Sigmoid colon (tissue), 7 donors: ENCODE measurements at places on chromosomes 4 and X.

- DNase-seq = no peak
Measured at GRCh38 chrX:3940000-3940610, 226.7 kb upstream of the PRKX start.

DNA sequence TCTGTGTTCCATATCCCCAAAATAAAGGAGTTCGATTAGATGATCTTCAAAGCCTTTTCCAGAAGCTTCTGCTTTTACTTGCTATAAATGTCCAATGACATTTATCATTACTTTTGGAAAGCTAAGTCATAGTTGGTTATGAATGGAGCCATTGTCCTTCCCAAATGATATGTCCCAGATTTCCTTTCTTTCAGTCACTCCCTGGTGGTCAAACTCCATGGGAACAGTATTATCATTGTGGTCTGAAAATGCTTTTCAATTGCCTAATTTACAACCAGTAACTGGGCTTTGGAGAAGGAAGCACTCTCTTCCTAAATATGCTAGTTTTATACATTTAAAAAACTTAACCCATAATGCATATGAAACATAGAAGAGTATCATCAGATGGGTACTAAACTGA is 571.5 kb upstream of the AMOT start:
- DNase-seq = no peak

GRCh38 chr4:165199722-165200121 is 7.6 kb upstream of the KLHL2 start:
- DNase-seq = no peak

- no peak for DNase-seq
Measured at GRCh38 chrX:41180194-41180908, 95.1 kb downstream of the USP9X start.

DNA sequence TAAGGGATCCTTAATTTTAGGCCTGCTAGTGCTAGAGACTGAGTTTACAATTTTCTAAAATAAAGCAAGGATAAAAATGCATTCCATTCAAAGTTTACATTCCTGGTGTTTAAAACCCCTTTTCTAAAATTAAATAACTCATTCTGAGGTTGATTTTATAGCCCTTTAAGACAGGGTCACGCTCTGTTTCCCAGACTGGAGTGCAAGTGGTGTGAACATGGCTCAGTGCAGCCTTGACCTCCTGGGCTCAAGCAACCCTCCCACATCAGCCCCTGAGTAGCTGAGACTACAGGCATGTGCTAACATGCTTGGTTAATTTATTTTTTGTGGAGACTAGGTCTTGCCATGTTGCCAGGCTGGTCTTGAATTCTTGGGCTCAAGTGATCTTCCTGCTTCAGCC is 6.8 kb upstream of the CDKL2 start:
- DNase-seq = no peak

GRCh38 chr4:147244786-147245185 is 236.1 kb upstream of the EDNRA start:
- DNase-seq = no peak

DNA sequence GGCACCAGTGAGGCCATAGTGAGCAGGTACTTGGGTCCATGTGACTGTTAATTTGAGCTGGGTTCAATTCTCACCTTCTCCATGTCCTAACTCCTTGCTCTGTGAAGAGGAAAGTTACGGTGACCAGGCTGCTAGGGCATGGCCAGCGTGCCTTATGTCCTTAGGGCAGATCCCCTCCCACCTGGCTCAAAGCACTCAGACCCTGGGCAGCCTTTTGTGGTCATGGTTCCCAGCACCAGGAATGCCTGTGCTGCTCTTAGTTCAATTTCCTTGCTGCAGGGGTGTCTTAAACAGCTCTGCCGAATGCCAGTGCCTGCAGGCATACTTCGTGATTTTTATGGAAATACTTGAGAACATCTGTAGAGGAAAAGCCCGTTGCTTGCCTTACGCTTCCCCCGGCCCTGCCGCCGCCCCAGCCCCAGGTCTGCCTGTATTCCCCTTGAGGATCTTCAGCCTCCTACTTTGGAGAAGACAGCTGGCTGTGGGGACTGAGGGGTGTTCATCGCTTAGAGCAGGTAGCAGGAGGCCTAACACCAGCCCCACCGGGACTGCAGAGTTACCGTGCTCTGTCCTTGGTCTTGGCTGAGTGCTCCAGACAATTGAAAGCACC is 3.1 kb upstream of the CDK16 start:
- no peak for DNase-seq

GRCh38 chr4:16439768-16440167 is 213.5 kb upstream of the TAPT1 start:
- DNase-seq = peak; percentile 64

DNA sequence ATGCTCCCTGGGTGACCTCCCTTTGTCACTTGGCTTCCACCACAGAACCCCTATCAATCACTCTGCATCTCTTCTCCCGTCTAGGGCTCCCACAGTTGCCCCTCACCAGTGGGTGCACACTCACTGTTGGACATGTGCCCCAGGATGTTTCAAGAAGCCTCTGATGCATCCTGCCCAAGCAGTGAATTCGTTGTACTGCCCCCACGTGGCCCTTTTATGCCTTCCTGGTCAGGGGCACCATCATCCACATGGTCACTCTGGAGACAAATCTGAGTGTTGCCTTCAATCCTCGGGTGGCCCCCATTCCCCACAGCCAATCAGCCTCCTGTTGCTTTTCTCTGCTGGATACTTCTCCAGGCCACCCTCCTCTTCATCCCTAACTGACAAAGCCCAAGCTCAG is 12.2 kb downstream of the ITIH6 start:
- no peak for DNase-seq

DNA sequence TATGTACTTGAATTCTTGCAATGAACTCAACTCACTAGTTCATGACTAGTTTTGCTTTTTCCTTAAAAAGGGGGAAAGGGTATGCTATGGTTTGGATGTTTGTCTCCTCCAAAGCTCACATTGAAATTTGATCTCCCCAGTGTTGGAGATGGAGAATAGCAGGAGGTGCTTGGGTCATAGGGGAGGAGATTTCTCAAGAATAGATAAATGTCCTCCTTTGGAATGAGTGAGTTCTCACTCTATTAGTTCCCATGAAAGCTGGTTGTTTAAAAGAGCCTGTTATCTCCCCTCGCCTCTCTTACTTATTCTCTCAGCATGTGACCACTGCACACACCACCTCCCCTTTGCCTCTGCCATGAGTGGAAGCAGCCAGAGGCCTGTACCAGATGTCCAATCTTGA is 109.4 kb upstream of the INTU start:
- no peak for DNase-seq

DNA sequence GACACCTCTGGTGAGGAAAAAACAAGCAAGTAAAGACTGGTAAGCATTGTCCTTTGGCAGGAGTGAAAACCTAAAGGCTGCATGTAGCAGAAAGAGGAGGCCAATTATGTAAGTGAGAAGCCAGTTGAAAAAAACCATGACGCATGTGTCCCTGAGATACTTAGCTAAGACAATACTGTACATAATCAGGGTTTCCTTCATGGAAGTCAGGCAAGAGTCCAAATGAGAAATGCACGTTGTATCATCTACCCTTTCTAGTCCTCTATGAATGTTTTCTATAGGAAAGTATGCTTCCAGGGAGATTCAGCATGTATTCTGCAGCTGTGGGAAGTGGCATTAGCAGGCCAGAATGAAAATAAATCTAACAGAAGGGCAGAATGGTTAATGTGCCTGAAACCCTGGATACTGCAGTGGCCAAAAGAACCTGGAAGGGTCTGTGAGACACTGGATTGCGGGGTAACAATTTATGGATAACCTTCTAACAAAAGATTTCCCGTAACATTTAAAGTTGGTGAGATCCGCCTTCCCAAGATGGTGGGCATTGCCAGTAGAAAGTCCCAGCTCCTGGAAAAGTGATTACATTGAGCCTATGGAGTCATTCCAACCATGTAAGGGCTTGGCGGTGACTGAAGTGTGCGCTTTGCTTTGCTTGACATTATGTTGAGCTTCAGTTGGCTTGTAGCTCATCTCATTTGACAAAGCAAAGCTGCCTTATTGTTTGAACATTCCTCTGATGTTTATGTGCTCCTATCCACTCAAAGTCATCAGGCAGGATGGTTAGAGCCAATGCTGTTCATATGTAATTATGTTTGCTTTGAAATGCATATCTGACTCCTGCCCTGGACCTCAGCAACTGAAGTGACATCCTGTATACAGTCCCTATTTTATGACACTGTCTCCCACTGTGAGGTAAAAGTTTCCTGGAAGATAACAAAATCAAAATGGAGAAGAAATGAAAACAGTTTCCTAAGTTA is 200.4 kb downstream of the ARHGAP24 start:
- no peak for DNase-seq

GRCh38 chr4:38105475-38106220 is 145.4 kb downstream of the PTTG2 start:
- no peak for DNase-seq

GRCh38 chr4:16337936-16338335 is 111.7 kb upstream of the TAPT1 start:
- DNase-seq = no peak

DNA sequence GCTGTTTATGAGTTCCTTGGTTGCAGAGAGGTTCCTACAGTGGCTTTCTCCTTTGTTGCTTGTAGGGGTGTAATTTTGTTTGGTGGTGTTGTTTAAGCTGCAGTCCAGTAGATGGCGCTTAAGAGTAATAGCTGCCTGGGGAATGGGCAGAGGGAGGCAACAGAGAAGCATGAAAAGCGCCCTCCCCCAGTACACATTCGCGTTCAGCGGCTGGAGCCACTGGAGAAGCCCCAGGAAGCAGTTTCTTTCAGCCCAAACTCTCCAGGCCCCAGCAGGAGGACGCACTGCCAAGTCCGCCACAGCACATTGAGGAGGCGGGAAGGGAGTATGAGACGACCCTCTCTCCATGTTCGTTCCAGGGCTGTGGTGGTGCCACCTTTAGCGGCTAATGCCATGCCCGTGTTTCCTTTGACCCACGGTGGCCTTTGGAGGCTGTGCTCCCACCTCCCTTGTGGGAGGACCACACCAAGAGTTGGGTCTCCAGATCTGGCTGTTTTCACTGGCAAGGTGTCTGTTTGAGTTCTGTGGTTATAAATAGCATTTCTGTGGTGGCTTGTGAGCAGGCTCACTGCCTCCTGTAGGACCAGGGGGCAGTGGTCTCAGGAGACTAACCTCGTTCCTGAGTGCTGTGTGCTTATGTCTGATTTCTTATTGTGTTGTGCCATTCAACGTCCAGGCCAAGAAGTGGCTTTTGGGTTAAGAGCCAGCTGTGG is 252.3 kb downstream of the ARHGAP10 start:
- no peak for DNase-seq

DNA sequence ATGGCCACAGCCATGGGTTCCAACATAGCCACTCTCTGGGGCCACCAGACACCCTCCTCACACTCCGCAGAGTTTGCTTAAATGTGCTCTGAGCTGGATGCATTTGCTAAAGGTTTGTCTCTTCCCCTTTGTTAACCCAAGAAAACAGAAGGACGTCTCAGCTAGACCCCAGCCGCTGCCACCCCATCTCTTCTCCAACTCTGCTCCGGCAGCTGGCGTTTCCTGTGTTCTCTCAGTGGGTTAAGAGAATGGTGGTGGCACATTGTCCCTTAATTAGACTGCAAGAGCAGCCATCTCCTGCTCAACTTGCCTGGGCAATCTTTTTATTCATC is 43.7 kb upstream of the FAM9C start:
- no peak for DNase-seq

DNA sequence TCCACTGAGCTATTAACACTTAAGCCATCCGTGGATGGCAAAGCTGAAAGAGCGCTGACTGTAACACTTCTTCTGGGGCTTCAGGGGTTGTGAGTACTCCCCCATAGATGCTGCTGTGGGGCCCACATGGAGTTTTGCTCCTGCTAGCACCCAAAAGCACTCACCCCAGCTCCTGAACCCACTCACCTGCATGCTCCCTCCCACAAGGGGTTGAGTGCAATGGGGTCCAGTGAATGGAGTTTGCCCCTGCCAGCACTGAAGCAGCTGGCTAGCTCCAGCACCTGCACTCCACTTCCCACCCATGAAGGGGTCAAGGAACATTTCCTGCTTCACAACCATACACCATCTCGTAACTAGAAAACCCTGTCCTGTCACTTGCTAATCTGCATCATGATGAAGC is 78.9 kb downstream of the IL21 start:
- DNase-seq = no peak

DNA sequence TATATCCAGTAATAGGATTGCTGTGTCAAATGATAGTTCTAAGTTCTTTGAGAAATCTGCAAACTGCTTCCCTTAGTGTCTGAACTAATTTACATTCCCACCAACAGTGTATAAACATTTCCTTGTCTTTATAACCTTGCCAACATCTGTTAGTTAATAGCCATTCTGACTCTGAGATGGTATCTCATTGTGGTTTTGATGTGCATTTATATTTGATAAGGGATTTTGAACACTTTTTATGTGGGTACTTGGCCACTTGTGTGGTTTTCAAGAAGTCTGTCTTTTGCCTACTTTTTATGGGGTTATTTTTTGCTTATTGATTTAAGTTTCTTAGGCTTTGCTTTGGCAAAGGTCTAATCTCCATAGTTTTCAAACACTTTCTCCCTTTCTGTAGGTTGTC is 189.9 kb upstream of the CXCL13 start:
- no peak for DNase-seq
